Hematopoietic multipotent progenitor cell treated with erythropoietin and hydrocortisone succinate and interleukin-3 and kit ligand, for 6 days (in vitro differentiated cells): ENCODE measurements at places on chromosomes 16 and 17.

- peak; percentile 58 for DNase-seq
These were observed 25.1 kb upstream of the SUPT4H1 start for GRCh38 chr17:58377093-58377601.

DNA sequence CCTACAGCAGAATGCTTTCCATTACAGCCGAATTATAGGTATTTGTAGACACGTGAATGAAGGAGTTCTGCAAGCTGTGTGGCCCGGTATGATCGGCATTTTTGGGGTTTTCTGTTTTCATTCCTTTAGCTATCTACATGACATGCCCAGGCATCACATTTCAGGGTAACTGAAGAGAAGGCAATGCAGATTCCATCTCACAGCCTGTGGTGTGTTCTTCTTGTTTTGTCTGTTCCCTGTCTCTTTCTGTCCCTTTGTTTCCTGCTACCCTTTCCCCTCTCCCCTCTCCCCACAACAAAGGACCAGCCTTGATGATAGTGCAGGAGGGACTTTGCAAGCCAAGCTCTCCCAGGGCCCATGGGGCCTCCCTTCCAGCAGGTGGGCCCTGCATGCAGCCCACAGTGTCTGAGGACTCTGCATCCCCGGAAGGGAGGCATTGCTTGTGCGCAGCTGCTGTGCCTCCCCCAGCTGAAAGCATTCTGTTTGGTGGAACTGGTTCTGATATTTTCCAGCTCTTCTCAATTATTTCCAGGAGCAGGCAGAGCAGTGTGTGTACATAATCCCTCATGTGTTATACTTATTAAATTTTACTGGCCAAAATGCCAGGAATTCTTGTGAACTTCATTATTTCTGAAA, 207.4 kb downstream of the RPTOR start:
- DNase-seq: no peak

DNA sequence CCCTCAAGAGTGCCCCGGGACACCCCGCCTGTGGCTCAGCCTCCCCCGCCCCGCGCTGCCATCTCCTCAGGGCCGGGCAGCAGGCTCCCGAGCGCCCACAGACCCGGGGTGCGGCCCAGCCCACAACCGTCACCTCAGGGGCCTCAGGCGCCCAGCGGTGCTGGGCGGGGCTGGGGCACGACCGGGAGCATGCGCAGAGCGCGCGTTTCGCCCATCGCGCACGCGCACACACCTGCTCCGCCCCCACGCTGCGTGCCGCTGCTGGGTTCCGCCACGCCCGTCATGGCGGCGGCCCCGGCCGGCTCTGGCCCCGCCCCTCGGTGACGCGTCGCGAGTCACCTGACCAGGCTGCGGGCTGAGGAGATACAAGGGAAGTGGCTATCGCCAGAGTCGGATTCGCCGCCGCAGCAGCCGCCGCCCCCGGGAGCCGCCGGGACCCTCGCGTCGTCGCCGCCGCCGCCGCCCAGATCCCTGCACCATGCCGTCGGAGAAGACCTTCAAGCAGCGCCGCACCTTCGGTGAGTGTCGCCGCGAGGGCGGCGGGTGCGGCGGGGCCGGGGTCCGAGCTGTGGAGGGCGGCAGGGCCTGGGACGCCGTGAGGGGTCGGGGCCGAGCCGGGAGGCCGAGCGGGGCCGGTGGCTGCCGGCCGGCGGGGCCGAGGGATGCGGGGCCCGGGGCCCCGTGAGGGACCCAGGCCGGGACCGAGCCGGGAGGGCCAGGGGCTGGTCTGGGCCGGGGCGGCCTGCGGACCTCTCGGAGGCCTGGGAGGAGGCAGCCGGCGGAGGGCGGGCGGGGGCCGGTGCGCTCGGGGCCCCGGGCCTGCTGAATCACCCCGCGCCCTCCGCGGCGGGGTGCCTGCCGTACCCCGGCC, at the start of gene MAP1LC3B:
Gene MAP1LC3B (plus strand): TSS at position 387 of the 871 bp plus-strand sequence. CDS start 92 bp downstream, at position 479.
- peak; percentile 95 for DNase-seq

GRCh38 chr16:51050377-51050706, 100.7 kb downstream of the SALL1 start:
- no peak for DNase-seq

DNA sequence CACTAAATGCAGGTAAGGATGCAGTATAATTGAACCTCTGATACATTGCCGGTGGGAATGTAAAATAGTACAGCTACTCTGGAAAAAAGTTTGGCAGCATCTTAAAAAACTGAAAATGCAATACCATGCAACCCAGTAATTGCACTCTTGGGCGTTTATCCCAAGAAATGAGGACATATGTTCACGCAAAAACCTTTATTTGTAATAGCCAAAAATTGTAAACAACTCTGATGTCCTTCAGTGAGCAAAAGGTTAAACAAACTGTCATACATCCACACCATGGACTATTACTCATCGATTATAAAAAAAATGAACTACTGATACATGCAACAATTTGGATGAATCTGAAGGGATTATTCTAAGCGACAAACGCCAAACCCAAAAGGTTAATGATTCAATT, 16.9 kb downstream of the SYNRG start:
- no peak for DNase-seq

- DNase-seq: no peak
These were observed 67.0 kb downstream of the PRMT7 start for GRCh38 chr16:68377667-68378393.

DNA sequence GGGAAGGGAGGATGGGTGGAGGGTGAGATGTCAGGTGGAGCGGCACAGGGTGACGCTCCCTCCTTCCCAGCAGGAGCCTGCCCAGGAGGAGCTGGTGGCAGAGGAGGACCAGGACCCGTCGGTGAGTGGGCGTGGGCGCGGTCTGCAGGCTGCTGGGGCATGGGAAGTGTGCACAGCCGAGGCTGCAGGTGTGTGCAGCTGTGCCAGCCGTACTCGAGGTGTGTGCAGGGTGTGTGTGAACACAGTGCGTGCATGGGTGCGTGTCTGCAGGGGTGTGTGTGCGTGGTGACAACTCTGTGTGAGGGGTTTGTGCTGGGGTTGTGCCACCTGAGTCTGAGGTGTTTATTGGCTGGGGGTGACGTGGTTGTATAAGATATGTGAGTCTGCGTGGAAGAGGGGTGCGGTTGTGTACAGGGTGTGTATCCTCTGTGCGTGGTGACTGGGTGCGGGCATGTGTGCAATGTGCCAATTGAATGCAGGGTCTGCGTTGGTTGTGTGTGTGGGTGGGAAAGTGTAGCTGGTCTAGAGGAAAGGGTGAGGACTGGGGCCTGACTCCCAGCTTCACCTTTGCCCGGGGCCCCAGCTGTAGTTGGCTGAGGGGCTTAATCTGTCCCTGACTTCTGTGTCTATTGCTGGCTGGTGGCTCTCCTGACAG, 670 bp downstream of the TNFSF12 start:
- no peak for DNase-seq

DNA sequence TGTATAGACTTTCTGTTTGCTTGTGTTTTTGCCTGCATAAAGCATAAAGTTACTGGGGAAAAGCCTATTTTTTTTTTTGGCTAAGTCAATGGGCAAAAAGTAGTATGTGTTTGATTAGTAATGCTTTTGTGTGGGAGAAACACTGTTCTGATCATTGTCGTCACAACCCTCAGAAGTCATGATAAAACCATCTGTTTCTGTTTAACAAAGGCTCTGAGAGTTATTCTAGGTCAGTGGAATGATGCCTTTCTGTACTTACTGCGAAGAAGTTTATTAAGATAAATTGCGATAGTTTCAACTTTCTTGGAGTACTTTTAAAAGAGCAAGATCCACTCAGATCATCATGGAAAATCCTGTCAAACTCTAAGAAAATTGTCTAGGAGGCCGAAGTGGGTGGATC, 80.9 kb downstream of the PRKCA start:
- no peak for DNase-seq

GRCh38 chr16:11257131-11257938, 1.3 kb upstream of the SOCS1 start:
- DNase-seq: peak; percentile 95

DNA sequence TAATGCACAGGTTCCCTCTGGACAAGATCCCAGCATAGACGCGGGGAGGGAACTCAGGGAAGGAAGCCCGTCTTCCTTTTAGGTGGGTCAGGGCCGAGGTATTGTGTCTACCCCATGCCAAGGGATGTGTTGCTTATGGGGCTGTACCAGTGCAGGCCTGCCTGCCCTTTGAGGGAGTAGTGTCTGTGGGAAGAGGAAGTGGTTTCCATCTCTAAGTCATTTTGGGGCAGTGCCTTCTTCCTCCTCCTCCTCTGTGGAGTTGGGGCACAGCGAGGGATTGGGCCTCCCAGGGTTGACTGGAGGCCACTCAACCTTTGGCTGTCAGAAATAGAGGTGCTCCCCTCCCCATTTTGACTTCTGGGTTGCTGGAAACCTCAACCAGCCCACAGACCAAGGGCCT, 26.5 kb downstream of the GJD3 start:
- peak; percentile 52 for DNase-seq

GRCh38 chr17:82862737-82863382, 23.0 kb upstream of the ZNF750 start:
- DNase-seq: no peak

DNA sequence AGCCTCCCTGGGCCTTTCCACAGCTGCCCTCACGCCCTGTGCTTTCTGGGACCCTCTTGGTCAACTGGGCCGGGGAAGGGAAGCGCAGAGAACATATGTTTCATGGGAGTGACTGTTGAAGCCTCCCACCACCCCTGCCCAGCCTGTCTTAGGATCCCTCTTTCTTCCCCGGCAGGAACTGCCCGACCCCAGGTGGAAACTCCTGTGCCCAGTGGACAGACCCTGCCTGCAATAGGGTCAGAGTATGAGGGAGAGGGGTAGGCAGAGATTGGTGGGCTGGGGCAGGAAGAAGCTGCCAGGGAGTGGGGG, 10.5 kb downstream of the HEXIM2 start:
- no peak for DNase-seq

DNA sequence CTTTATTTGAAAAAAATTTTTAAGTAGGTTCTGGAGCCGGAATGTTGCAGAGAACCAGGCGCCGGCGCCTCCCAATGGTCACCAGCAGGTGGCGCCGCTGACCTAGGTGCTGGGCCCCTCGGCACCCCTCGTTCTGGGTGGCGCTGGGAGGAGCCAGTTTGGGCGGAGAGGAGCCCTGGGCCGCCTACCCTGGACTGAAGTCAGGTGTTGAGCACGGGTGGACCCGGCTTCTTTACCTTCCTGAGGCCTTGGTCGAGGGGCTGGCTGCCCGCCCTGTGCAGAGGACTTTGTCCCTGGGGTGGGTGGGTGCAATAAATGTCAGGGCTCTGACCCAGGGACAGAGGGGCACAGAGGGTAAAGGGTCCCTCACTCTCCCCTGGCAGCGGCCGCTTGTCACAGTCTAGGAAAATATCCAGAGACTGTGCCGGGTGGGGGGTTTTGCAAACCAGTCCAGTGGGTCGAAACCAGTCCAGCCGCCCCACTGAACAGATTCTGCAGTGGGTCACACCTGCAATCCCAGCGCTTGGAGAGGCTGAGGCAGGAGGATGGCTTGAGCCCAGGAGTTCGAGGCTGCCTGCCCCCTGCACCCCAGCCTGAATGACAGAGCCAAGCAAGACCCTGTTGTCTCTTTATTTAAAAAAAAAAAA, 30.1 kb upstream of the TNFRSF13B start:
- DNase-seq: peak; percentile 89

GRCh38 chr16:22063888-22064467, 28.4 kb upstream of the VWA3A start:
- no peak for DNase-seq

- no peak for DNase-seq
These were observed 7.3 kb downstream of the TAT start for GRCh38 chr16:71569621-71570020.

DNA sequence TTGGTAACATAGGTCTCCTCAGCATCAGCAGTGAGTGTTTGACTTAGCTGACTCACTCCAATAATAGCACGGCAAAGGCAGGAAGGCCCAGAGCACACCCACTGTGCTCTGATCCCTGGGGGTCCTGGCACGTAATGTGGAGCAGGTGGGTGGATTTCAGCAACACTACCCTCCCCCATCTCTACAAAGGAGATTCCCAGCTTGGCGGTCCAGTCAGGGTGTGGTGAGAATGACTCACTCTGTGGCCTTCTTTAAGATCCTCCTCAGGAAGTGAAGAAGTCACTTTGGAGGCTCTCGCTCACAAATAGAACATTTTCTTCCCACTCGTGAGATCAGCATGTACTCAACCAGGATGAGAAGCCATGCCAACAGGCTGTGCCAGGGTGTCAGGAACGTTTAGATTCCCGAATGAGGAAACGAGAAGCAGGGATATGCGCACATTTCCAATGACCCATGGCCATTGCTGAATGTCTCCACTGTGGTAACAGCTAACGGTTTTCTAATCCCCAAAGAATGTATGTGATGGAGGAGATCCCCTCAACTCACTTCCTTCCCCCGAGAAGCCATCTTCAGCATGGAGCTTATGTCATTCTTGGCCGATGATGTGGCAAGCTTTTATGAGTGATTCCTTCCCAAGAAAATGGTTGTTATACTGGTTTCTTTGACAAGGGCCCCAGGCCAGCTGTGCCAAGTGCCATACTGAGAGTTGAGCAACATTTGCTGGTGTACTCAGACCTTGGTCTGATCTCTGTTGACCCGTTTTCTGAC, 365.2 kb downstream of the C16orf95 start:
- DNase-seq: no peak

GRCh38 chr17:39618246-39618913, 8.4 kb upstream of the PPP1R1B start:
- peak; percentile 44 for DNase-seq

DNA sequence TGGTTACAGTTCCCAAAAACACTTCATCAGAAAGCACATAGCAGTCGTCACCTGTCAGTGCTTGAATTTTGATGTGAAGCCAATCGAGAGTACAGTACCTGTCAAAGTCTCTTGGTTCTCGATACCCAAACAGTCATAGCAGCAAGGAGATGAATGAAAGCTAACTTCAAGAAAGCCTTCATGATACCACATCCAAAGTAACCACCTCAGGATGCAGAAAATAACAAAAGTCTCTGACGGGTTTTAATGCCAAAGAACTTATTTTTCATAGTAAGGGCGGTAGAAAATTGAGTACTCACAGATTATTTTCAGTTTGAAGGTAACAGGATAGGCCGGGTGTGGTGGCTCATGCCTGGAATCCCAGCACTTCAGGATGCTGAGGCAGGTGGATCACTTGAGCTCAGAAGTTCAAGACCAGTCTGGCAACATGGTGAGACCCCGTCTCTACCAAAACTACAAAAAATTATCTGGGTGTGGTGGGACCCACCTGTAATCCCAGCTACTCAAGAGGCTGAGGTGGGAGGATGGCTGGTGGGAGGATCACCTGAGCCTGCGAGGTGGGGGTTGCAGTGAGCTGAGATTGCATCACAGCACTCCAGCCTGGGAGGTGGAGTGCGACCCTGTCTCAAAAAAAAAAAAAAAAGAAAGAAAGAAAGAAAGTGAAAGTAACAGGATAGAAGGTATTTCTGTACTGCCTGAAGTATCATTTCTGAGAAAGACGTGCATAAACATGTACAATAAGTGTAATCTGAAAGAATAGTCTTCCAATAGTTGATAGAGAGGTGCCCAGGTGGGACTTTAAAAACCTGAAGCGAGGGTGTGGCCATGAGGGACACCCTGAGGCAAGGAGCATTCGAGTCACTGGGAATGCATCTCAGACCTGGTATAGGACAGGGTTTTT, 15.4 kb downstream of the MFSD11 start:
- DNase-seq: no peak

DNA sequence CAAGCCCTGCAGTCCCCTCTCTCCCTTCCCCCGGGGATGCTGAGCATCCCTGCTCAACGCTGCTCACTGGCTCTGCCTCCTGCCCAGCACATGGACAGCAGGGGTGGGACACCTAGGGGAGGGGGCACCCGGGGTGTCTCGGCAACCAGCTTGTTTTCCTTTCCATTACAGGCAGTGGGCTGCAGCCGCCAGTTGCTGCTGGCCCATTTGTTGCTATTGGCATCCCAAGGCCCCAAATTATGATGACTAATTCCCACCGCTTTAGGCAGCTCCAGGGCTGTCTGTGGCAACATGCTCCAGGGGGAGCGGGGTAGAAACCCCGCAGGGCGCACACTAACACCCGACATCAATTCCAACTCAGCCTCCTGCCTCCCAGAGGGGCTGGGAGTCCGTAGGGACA, 4.9 kb downstream of the SDK2 start:
- DNase-seq: no peak
